ENCODE measurements at places on chromosomes 5 and 9. TPM values are rescaled to one million over a fixed set of nuclear protein-coding genes. Genes with fewer than 3 reads are reported as not detected.

The PLEKHG4B gene
- not detected for total RNA-seq

The CER1 gene
- not detected for total RNA-seq

The SMIM32 gene
- not detected for total RNA-seq

The CCDC69 gene
- 1.9 TPM for total RNA-seq

The DDX4 gene
- total RNA-seq = not detected

The SLC4A9 gene
- not detected for total RNA-seq

The LVRN gene
- total RNA-seq = 0.64 TPM

The PCDHGA9 gene
- 0.92 TPM for total RNA-seq

The CHSY3 gene
- total RNA-seq = 8.4 TPM

The CKMT2 gene
- not detected for total RNA-seq

The C5orf15 gene
- total RNA-seq = 105 TPM

The RLN2 gene
- total RNA-seq = not detected

The NEUROG1 gene
- not detected for total RNA-seq

The ZDHHC11B gene
- total RNA-seq = 0.26 TPM

GRCh38 chr9:98786750-98787510 is 9.4 kb downstream of the ANKS6 start:
- DNase-seq = no peak

- DNase-seq = no peak
These were observed 318.3 kb downstream of the MLLT3 start for GRCh38 chr9:20303996-20304395.

DNA sequence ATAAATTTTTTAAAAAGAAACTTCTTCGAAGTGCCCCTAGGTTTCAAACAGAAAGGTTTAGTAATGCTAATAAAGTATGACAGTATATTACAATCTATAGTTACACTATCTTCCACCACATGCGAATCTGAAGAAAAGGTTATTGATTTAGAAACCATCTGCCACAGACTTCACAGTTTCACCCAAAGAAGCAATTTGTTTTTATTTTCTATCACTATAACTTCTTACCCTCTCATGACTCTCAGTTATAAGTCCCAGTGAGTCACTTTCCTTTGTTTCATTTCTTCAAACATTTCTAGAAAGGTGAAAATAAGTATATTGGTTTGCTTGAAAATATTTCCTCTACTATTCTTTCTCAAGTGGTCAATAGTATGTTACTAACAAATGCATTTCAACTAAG is 93.6 kb downstream of the MCTP1 start:
- DNase-seq = no peak

- no peak for DNase-seq
These were observed 655 bp downstream of the MARVELD2 start for GRCh38 chr5:69415584-69415958.

DNA sequence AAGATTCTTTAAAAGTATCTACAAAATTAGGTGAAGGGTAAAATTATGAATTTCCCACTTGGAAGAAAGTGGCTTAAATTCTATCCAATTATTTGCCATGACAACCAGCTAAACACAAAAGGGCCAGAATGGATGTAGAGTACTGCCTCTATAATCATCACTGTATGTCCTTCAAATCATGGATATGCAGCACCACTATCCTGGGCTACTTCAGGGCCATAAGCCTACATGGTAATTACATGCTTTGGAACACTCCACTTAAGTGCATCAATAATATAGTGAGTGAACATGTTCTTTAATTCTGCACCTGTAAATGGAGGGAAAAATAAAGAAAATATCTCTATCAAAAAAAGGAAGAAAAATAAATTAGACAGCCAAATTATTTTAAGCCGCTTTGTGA is 575.2 kb downstream of the ISL1 start:
- no peak for DNase-seq

GRCh38 chr9:36865731-36866635 is 168.1 kb downstream of the PAX5 start:
- no peak for DNase-seq

DNA sequence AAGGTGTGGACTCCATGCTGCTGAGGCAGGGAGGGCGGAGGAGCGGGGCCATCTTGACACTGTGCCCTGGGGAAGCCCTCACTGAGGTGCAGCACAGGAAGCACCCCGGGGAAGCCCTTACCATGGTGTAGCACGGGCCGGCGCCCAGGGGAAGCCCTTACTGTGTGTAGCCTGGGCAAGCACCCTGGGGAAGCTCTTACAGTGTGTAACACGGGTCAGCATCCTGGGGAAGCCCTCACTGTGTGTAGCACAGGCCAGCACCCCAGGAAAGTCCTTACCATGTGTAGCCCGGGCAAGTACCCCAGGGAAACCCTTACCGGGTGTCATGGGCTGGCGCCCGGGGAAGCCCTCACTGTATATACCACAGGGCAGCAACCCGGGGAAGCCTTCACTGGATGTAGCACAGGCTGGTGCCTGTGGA is 62.6 kb upstream of the ZNF354B start:
- no peak for DNase-seq

- DNase-seq = peak; percentile 36
These were observed 586 bp upstream of the MTAP start for GRCh38 chr9:21801683-21802417.

DNA sequence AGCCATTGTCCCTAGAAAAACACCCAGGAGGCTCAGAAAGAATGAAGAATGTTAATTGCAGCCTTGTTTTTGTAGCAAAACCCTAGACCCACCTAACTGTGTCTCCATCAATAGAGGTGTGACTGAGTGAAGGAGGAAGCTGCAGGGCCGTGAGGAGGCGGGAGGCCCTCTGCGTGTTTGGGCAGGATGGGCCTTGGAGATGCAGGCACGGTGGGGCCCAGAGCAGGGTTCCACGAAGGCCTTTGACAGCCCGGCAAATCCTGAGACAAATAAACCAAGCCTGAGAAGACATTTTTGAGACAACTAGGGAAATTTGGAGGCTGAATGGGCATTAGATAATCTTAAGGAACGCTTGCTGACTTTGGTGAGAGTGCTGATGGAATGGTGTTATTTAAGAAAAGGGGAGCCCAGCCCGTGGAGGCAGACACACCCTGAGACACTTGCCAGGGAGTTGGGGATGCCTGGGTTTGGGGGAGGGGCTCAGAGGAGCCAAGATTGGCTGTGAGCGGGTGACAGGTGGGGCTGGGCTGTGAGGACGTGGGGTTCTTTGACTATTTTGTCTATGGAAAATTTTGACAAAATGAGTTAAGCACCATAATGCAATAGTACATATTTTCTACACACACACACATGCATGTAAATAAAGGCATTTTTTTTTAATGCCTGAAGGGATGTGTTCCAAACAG is 48.8 kb downstream of the BARX1 start:
- DNase-seq = no peak

DNA sequence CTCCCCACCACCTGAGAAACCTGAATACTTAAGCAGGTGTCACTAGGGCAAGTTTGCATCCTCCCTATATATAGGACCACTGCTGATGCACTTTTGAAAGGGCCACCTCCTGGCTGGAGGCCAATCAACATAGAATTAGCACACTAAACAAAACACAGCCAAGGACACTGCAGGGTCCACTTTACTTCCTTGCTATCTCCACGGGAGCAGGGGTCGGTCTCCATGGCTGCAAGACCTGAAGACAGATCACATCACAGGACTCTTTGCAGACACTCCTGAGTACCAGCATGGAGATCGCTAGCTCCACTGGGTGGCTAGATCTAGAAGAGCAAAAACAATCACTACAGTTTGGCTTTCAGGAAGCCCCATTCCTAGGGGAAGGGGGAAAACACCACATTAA is 72.3 kb downstream of the C9orf153 start:
- no peak for DNase-seq

- no peak for DNase-seq
These were observed 42.5 kb downstream of the TMEM174 start for GRCh38 chr5:73215531-73215890.

DNA sequence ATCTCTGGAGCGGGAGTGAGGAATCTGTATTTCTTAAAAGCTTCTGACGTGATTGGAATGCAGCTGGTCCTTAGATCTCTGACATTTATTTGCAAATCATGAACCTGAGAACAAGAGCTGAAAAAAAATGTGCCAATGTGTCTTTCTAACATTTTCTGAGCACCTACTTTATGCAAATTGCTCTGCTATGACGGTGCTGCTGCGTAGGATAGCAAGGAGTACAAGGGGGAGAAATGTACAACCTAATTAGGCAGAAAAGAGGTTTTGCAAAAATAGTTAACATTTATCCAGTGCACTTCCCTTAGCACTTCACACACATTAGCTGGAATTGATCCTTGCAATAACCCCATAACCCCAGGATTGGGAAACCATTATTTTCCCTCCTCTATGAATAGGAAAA is 357.5 kb downstream of the TLE4 start:
- DNase-seq = no peak

DNA sequence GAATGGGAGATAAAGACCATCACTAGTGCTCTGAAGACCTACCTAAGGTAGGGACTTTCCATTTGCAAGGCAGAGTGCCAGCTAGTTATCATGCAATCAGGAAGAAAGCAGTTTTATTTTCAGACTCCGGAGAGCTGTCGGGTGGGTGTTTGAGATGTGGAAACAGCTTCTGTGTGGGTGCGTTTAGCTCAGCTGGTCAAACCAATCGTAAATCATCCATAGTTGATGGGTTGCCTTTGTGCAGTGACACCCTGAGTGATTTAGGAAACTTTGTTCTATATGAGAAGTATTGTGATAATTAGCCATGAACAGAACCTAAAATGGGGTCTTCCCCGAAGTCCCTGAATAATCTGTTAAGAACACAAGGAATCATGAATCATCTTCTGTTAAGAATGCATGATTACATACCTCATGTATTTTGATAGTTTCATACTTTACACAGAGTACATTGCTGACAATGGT is 284.3 kb downstream of the ARHGAP26 start:
- no peak for DNase-seq

GRCh38 chr5:96427824-96428223 is 5.2 kb downstream of the PCSK1 start:
- DNase-seq = peak; percentile 30

DNA sequence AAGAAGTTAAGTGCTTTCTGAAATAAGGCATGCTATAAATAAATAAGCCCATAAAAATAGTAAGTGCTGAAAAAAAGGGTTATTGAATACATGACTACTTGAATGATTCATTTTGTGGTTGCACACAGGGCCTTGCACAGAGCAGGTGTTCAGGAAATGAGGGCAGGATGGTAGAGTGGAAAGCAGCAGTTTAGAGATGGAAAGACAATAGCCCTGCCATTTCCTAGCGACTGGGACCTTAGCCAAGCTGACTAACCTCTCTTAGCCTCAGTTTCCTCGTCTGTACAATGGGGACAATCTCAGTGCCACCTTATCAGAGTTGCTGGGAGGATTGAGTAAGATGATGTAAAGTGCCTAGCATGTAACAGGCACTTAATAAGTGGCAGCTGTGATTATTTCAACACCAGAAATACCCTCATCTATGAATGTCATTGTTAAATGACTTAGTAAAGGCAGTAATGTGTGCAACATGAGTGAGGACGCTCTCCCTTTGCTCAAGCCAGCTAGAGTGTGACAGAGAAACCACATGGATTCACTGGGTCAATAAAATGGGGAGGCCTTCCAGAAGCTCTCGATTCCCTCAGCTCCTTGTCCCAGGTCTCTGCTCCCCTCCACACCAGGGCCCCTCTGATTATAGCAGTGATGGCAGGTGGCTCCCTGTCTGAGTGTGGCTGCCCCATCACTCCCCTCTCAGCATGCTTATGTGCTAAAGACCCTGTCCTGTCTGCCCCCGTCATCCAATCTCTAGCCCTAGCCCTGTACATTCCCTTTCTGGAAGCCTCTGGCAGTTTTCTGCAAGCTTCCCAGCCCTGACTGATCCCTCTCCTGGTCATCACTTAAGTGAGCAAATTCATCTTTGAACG is 16.0 kb upstream of the PHF19 start:
- no peak for DNase-seq

GRCh38 chr5:39880985-39881384 is 456.2 kb upstream of the DAB2 start:
- no peak for DNase-seq

- no peak for DNase-seq
These were observed 61.2 kb upstream of the CAMK4 start for GRCh38 chr5:111163000-111163399.

DNA sequence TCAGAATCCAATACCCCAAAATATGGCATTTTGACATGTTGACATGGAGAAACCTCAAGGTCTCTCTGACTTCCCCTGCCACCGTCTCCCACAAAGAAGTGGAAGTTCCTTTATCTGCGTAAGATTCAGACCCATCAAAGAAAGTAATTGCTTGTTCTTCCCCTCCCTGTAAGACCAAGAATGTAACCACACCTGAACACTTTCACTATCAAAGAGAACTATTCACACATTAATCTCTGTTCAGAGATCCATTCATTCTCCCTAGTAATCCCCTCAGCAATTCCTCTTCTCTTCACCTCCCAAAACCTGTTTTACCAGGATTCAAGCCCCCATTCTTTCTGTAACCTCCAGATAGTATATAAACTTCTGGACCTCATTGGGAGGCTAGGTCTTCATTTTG is 4.1 kb upstream of the SLC1A1 start:
- no peak for DNase-seq

DNA sequence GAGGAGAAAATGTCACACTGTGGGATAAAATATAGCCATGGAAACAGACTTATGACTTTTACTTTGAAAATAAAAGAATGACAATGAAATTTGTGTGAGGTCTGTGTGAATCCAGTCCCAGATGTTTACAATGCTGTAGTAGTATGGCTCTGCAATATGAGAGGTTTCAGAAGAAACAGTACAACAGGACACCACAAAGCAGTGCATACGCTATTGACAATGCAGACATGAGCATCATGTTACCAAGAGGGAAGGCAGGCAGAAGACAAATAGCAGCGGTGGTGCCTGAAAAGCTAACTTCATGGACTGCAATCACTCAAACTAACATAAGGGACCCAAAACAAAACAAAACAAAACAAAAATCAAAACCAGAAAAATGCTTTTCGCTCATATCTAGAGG is 1.8 kb downstream of the FGF10 start:
- no peak for DNase-seq

- DNase-seq = no peak
These were observed 164.1 kb upstream of the SEMA6A start for GRCh38 chr5:116738615-116739261.

DNA sequence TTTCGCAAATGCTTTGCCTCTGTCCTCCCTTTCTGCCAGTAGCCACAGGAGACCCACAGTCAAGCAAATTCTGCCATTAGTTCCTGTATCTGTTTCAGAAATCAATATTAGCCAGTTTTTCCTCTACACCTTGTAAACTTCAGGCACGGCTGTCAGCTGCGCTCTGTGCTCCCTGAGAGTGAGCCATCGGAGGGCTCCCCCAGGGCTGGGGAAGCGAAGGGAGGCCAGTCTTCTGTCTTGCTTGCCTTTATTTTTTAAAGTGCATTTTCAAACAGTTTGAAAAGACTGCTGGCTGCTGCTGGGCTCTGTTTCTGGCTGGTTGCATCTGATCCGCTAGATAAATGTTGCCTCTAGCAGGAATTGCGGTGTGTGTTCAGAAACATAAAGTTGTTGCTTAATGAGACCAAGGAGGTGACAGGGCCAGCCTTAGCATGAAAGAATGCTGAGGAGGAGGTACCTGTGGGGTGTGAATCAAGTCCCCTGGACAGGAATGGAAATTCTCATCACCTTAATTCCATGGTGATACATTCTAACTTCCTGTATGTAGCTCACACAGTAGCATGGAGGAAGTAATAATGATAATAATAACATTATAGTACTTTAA is 421.7 kb upstream of the KIF2A start:
- no peak for DNase-seq

- no peak for DNase-seq
These were observed 55.9 kb upstream of the NKD2 start for GRCh38 chr5:952597-953271.

GRCh38 chr9:18721267-18721994 is 247.5 kb downstream of the ADAMTSL1 start:
- no peak for DNase-seq

- no peak for DNase-seq
These were observed 55.6 kb upstream of the SPTLC1 start for GRCh38 chr9:92170848-92171247.

Measured in NCI-H460 (cell line).